ENCODE measurements at places on chromosomes 7 and 10.

DNA sequence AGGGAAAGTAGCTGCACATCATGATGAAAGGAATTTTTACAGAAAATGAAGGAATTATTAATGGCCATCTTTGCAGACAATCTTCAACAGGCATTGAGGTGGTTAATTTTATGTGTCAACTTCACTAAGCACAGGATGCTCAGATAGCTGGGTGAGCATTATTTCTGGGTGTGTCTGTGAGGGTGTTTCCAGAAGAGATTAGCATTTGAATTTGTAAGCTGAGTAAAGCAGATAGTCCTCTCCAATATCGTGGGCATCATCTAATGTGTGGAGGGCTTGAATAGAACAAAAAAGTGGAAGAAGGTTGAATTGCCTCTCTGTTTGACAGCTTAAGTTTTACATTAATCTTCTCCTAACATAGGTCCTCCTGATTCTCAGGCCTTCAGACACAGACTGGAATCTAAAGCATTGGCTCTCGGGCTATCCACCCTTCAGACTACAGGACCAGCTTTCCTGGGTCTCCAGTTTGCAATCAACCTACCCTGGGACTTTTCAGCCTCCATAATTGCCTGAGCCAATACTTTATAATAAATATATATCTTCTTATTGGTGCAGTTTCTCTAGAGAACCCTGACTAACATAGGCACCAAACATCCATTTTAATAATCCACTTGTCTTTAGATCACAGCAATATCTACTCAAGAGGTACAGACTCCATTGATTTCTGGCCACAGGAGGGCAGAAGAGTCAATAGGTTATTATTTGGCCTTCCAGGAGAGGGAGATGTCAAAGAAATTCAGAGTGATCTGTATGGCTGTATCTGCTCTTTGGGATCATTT is 10.5 kb upstream of the CRPPA start:
- no peak for DNase-seq

GRCh38 chr7:112714917-112715316 is 75.3 kb downstream of the TMEM168 start:
- no peak for DNase-seq

GRCh38 chr7:30804078-30804661 is 33.0 kb downstream of the MINDY4 start:
- no peak for DNase-seq

DNA sequence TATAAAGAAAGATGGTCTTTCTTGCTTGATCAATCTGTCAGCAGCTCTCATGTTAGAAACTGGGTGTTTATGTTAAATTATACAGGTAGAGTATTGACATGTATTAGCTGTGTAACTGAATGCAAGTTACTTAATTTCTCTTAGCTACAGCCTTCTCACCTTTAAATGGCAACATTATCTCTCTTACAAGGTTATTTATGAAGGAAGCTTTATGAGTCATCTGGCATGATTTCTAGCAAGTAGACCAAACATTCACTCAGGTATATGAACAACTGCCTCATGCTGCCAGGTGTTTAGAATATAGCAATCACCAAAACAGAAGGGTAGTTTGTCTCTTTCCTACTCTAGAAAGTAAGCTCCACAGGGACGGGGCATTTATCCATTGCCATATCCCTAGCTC is 8.5 kb downstream of the ARL4A start:
- no peak for DNase-seq

DNA sequence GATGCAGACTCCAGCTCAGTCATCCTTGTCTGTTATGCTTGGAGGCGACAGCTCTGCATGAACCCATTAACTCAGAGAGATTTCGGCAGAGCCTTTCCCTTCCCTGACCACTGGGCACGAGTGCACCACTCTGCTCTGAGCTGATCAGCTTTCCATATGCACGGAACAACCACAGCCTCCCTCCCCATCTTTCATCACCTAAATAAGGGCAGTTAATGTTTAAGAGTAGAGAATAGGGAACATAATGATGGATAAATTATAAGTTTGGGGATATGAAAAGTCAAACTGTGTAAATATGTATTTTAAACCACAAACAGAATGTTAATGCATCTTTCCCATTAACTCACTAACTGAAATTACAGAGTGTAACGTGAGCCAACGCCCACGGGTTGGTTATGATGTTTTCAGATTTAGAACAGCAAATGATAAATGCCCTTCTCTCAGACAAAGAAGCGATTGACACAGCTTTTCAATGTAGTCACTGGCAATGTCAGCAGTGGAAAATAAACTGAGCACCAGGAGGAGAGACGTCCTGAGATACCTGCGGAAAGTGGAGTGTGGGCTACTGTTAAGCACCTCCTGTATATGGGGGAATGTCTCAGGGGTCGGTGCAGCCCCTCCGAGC is 658.2 kb downstream of the LRMDA start:
- no peak for DNase-seq

GRCh38 chr10:99431190-99431760 is 851 bp upstream of the GOT1 start:
- DNase-seq, result peak; percentile 72

DNA sequence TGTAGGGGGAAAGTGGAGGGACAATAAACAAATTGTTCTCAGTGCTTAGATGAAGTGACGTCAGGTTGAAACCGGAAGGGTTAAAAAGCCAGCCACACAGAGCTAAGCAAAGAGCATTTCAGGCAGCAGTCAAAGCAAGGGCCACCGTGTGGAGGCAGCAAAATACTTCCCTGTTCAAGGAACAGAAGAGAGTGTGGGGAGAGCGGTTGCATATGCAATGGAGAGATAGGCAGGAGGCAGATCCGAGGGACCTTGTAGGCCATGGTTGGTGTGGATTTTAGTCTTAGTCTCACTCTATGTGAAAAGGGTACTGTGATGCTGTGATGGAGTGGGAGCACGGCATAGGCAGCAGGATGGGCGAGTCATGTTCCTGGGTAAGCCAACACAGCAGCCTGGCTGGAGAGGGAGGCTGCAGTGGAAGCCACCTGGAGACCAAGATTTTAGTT is 3.8 kb upstream of the STN1 start:
- DNase-seq, result no peak

GRCh38 chr10:17652585-17652984 is 8.6 kb downstream of the STAM start:
- no peak for DNase-seq

- no peak for DNase-seq
Measured at GRCh38 chr10:47077386-47077785, 166.2 kb downstream of the PTPN20 start.

- no peak for DNase-seq
Measured at GRCh38 chr7:141700848-141701371, 1.1 kb downstream of the DENND11 start.

GRCh38 chr7:86939197-86939814 is 120.1 kb downstream of the ELAPOR2 start:
- peak; percentile 35 for DNase-seq

DNA sequence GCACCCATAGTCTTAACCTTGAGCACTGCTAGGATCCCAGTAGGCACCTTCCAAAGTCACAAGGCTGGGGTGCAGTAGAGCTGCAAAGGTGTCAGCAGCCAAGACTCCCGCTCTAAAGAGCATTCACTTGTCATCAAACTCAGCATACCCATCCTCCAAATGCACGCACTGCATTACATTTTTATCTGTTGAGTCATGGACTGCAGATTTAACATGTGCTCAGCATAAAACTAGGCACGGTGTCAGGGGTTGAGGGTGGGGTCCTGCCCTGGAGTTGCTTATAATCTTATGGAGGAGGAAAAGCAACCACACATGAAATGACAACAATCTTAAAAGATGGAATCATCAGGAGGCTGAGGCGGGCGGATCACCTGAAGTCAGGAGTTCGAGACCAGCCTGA is 102.6 kb downstream of the PARP12 start:
- DNase-seq, result peak; percentile 1

- DNase-seq, result no peak
Measured at GRCh38 chr7:11332865-11333228, 359.2 kb downstream of the PHF14 start.

GRCh38 chr10:91908337-91909116 is 759 bp downstream of the FGFBP3 start:
- peak; percentile 72 for DNase-seq

DNA sequence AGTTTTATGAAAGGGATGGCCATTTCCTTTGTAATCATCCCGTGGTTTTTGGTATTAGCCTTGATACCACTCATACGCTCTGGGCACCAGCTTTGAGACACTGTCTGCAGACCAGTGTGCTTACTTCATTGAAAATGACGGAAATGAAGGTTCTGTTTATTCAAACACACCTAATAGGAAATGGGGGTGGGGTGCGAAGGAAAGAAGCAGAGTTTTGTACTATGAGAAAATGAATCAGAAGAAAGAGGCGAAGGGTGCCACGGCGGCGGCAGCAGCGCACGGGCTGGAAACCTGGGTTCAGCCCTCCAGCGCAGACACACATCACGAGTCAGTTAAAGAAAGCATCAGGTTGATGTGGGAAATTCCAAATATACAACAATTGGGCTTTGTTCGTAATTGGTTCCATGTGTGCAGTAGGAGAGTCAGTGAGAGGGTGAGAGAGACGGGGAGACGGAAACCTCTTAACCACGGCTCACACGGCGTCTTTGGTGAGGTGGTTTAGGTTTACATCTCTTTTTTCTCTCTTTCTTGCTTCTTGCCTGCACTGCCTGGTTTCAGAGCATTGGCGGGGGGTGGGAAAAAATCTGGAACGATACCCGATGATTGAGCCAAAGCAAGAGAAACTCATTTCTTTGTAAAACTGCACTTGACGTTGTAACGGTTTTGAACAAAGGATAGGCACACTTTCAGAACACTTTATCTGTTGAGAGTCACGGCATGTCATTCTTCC is 321.2 kb downstream of the FRMD4A start:
- DNase-seq, result no peak

- no peak for DNase-seq
Measured at GRCh38 chr10:125720002-125720382, 483 bp downstream of the EDRF1 start.

- DNase-seq, result no peak
Measured at GRCh38 chr7:1385809-1386622, 73.3 kb downstream of the MICALL2 start.

GRCh38 chr10:132229834-132230556 is 43.2 kb downstream of the DPYSL4 start:
- no peak for DNase-seq

DNA sequence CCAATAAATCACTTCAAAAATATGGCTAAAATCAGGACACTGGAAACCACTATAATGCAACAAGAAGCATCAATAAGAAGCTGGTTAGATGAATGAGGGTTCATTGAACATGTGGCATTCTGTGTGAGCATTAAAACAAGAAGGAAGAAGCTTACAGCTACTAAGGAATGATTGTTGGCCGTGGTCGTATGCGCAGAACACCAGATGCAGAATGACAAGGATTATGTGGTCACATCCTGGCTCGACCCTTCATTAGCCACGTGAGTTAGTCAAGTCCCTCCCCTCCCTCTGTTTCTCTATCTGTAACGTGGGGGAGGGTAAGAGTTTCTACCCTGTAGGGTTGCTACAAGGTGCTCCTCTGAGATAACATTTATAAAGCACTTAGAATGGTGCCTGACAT is 174.3 kb downstream of the ADAM12 start:
- DNase-seq, result no peak

DNA sequence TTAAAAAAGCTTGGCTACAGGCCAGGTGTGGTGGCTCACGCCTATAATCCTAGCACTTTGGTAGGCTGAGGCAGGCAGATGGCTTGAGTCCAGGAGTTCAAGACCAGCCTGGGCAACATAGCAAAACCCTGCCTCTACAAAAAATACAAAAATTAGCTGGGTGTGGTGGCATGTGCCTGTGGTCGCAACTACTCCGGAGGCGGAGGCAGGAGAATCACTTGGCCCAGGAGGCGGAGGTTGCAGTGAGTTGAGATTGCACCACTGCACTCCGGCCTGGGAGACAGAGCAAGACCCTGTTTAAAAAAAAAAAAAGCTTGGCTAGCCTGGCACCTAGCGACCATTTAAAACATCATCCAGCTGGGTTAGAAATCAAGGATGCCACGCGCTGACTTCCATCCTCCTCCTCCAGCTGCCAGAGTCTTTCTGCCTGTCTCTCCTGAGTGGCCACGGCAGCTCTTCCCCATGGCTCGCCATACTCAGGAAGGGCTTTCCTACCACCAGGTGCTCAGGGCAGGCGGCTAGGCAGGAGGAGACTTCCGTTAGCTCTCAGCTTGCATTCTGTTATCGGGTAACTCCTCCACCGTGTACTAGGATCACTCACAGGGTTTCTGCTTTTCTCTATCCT is 45.0 kb downstream of the DENND2A start:
- no peak for DNase-seq

- DNase-seq, result no peak
Measured at GRCh38 chr10:90787393-90788198, 70.2 kb downstream of the HTR7 start.

GRCh38 chr7:150972023-150972468 is 6.1 kb downstream of the KCNH2 start:
- DNase-seq, result no peak

- no peak for DNase-seq
Measured at GRCh38 chr10:122236690-122237306, 34.3 kb upstream of the BTBD16 start.

GRCh38 chr7:107931740-107932515 is 40.9 kb downstream of the DLD start:
- no peak for DNase-seq

DNA sequence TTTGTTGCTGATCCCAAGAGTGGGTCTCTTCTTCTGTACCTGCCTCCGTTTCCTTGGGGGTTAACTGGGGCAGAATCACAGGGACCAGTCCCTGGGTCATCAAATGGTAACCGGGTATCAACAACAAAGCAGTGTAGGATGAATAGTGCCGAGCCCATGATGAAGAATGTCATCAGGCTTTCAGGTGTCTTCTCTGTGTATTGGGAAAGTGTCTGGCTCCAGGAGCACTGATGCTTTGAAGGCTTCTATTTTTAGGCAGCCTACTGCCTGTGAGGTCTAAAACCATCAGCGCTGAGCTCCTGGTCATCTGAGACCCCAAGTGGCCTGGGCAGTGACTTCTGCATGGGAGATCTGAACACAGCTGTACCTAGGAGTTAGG is 48.2 kb upstream of the SHH start:
- no peak for DNase-seq

DNA sequence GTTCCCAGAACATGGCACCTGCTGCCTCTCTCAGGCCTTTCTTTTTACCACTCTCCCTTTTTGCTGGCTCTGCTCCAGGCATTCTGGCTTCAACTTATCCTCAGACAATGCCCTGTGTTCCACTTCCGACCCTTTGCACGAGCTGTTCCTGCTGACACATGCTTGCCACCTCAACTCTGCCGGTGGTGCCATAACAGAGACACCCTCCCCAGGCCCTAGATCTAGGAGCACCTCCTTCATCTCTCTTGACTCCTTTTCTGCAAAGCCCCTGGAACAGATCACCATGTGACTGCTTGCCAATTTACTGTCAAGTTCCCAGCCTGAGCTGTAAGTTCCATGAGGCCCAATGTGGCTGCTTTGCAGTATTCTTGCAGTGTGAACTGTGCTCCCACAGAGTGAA is 256.0 kb upstream of the MKI67 start:
- no peak for DNase-seq
